ENCODE measurements at places on chromosomes 16 and 17.

DNA sequence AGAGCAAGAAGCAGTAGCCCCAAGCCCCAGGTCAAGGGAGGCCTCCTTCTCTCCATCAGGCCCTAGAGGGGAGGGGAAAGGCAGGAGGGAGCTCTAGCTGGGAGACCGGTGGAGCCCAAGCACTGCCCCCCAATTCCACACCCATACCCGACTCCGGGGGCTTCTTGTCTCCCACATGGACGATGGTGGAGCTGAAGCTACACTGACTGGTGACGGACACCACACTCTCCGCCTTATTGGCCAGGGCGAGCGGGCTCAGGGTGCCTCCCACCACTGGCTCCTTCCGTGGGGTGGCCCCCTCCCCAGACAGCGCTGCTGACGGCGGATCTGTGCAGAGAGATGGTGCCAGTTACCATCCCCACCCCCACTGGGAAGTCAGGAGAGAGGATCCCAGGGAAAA, 6.4 kb downstream of the PER1 start:
- DNase-seq: no peak

DNA sequence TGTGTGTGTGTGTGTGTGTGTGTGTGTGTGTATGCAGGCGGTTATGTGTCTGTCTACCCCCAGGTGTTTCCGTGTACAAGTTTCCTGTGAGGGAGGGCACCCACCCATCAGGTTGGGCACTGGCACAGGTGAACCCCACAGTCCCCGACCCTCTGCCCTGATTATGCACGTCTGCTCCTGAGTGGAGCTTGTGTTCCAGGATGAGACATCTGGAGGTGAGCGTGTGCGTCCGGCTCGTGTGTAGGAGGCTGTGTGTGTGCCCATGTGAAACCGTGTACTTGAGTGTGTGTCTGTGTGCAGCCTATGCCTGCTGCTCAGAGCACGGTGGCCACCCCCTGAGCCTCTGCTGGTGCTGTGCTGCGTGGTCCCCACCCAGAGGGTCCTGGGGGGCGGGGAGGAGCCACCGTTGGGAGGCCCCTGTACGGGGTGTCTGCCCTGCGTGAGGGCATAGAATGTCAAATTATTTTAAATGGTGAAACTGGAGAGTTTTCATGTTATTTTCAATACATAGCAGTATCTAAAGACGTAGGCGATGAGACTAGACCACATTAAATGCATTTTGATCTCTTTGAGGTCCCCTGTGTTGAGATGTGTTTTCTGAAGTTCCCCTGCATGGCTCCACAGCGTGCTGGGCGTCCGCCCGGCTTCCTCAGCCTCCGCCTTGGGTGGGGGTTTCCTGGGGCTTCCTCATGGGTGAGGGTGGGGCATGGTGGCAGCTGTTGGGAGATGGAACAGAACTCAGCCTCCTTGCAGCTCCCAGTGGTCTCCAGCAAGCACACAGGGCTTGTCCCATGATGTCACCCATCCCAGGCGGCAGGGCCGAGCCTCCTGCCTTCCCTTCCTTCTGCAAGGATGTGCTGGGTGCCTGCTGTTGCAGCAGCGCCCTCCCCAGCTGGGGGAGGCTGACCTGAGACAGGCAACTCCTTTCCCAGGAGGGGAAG, 43.4 kb downstream of the KCNJ12 start:
- DNase-seq: no peak

GRCh38 chr16:21277927-21278706, at the start of gene CRYM:
Gene CRYM, minus strand, starts transcription at chr16:21278290. Its CDS starts 39 bp downstream, at chr16:21278251.
- peak; percentile 67 for DNase-seq

GRCh38 chr17:8466456-8466855, 30.8 kb downstream of the NDEL1 start:
- DNase-seq: no peak

DNA sequence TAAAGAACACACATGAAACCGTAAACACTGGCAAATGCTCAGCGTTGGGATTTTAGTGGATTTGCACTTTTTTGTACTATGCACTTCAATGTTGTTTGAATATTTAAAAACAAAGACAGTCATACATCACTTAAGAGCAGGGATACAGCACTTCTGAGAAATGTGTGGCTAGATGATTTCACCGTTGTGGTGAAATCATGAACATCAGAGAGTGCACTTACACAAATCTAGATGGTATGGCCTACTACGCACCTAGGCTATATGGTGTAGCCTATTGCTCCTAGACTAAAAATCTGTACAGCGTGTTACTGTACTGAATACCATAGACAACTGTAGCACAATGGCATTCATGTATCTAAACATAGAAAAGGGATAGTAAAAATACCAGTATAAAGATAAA, 37.6 kb upstream of the CNEP1R1 start:
- DNase-seq: no peak

GRCh38 chr16:80167657-80168390, 373.0 kb upstream of the DYNLRB2 start:
- DNase-seq: no peak

DNA sequence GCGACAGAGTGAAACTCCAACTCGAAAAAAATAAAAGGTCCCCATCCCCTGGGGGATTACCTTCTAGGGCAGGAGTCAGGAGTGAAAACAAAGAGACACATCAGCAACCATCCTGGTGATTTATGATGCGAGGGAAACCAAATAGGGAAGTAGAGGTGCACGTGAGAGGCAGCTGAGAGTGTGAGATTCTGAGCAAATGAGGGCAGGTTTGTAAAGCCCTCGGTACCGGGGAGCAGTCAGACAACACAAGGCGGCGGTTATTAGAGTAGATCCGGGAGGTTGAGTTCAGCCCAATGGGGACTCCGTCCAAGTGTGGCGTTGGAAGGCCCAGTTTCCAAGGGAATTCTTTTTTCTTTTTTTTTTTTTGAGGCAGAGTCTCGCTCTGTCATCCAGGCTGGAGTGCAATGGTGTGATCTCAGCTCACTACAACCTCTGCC, 7.4 kb upstream of the ARMC7 start:
- DNase-seq: no peak

- no peak for DNase-seq
Measured at GRCh38 chr16:74603848-74604247, 3.1 kb downstream of the GLG1 start.

GRCh38 chr16:71626858-71627213, 852 bp downstream of the MARVELD3 start:
- DNase-seq: peak; percentile 67

- no peak for DNase-seq
Measured at GRCh38 chr16:261031-261691, 14.6 kb downstream of the RGS11 start.

GRCh38 chr16:48596326-48596725, 13.7 kb downstream of the N4BP1 start:
- DNase-seq: no peak

- no peak for DNase-seq
Measured at GRCh38 chr17:78324391-78325075, 35.3 kb downstream of the SOCS3 start.

DNA sequence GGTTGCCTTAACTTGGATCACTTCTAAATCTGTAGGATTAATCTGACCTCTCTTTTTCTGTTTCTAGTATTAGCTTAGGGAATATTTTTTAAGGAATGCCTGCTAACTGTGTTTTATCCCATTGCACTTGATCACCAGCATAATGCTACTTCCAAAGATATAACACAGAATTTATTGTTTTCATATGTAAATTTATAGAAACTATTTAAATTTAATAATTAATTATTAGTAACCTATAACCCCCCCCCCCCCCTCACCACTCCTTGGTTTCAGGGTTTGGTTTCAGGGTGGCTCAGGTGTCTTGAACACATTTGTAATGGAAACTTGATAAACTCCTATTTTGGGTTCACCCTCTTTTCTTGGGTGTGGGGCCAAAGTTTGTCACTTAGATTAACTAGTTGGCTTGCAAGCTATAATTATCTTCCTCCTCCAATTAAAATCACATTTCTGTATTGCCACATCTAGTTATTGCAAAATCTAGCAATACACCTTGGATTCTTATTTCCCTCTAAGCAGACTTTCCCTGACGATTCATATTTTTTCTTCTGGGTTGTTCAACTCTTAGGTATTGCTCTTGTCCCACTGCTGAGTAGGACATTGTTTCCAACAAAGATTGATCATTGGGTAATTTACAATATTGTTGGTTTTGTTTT, 18.3 kb downstream of the KRT12 start:
- DNase-seq: no peak

DNA sequence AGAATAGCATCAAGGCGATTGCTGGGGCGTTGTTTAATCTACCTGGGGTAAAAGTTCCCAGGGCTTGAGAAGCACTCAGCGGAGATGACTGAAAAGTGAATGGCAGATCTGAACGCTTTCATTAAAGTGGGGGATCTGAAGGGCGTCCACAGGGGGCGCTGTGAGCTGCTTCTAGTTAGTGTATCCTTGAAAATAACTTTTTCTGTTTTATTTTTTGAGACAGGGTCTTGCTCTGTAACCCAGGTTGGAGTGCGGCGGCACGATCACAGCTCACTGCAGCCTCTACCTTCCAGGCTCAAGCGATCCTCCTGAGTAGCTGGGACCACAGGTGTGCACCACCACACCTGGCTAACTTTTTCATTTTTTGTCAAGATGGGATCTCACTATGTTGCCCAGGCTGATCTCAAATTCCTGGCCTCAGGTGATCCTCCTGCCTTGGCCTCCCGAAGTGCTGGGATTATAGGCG, 360.4 kb downstream of the SEC14L1 start:
- no peak for DNase-seq

DNA sequence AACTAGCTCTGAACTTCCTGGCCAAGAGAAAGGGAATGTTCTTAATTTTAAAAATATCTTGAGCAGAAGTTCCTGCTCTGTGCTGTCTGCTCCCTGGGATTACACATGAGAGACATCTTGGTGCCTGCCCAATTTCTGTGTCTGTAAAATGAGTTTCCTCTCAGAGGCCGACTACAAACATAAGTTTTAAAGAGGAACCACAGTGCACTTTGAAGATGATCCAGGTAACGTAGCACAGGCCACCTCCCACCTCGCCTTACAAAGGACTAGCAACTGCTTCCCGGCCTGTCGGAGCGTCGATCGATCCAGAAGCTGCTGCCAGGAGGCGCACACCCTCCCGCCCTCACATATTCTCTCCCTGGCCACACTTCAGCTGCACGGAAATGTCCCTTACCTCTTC, 55.0 kb upstream of the ATP2A3 start:
- no peak for DNase-seq

DNA sequence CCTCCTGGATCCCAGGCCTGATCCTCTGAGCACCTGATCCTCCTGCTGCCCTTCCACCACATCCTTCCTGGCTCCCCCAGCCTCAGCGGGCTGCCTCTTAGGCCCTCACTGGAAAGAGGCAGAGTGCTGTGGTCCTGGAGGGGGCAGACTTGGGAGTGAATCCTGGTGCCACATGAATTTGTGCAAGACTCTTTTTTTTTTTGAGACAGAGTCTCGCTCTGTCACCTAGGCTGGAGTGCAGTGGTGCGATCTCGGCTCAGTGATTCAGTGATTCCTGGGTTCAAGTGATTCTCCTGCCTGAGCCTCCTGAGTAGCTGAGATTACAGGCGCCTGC, 3.1 kb downstream of the GHDC start:
- DNase-seq: no peak

DNA sequence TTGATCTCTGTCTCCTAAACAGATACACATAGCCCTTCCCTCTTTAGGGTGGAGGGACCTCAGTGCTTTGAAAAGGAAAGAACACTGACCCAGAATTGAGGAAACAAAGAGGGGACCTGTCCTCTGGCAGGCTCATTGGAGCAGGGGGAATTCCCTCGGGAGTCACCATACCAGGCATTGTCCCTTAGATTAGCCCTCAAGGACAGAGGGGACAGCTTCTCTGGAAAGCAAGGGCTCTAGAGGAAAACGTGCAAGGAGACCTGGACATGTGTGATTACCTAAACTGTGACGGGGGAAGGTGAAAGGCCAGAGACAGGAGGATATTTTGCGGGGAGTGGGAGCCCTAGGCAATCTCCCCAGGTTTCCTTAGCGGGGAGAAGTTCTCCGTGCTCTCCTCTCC, 7.6 kb upstream of the FZD2 start:
- DNase-seq: no peak

DNA sequence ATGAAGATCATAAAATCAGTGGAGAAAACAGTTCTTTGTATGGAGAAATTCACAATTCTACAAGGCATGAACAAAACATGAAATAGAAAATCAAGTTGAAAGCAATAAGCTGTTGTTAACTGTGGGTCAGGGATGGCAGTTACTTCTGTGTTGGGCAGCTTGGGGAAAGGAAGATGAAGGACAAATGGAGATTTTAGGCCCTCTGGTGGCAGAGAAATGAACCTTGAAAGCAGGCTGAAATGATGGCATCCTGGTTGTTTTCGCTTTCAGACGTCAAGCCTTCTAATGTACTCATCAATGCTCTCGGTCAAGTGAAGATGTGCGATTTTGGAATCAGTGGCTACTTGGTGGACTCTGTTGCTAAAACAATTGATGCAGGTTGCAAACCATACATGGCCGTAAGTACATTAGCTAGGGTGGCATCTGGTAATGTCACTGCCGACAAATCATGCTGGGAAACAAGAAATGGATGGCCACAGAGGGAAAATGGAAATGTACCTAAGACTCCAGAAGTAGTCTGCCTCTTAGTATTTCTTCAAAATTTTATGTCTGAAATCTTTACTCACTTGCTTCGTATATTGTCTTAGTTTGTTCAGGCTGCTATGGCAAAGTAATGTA, 108.9 kb downstream of the MAP2K6 start:
- DNase-seq: peak; percentile 11

DNA sequence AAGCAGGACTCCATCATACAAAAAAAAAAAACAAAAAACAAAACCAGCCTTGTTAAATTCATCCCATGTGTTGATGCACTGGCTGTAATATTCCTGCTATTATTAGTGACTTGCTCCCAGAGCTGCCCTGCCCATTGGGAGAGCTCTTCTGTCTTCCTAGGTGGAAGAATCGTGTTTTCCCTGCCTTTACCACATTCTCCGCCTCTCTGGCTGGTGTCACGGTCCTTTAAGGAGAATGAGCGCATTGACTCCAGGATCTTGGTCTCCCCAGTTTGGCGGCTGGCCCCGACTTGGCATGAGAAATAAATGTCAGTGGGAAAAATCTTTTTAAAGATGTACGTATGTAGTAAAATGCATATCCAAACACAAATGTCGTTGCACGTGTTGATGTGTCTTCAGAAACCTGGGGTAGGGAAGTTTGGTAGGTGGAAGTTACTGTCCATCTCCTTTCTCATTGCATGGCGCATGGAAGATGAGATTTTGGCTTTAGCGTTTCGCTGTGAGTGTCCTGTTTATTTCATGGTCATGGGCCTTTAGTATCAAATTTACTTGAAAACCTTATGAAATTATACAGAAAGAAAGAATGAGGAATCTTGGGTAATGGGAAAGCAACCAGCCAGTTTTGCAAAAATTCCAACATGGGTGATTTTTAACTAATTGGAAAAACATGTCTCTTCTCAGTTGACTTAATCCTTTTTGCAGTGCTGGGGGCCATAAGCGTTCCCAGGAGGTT, 15.5 kb downstream of the RMI2 start:
- no peak for DNase-seq

DNA sequence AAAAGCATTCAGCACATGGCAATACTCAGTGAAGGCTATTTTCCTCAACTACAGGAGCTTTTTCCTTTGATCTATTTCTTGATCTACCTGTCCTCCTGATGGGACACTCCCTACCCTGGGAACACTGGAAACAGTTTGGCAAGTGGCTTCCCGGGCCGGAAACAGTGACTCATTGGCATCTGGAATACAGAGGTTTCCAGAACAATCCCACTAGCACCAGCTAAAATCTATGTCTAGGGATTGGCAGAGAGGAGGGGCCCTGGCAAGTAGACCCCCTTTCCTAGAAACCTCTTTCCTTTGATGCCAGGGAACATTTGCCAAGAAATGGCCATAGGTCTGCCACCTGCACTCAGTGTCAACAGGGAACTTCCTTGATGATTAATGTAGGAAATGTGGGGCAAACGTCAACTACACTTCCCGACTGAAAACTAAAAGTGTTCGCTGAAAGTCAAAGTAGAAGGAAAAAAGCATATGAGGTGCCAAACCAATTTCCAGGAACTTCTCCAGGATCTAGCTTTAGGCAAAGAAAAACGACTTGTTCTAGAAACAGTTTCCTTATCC, 30.4 kb upstream of the FBXW10B start:
- no peak for DNase-seq
